ENCODE measurements at places on chromosomes 3 and 15. TPM values are rescaled to one million over a fixed set of nuclear protein-coding genes. Genes with fewer than 3 reads are reported as not detected.
A peak's percentile ranks its signal among the peaks of the same experiment; 100 is the strongest.

DNA sequence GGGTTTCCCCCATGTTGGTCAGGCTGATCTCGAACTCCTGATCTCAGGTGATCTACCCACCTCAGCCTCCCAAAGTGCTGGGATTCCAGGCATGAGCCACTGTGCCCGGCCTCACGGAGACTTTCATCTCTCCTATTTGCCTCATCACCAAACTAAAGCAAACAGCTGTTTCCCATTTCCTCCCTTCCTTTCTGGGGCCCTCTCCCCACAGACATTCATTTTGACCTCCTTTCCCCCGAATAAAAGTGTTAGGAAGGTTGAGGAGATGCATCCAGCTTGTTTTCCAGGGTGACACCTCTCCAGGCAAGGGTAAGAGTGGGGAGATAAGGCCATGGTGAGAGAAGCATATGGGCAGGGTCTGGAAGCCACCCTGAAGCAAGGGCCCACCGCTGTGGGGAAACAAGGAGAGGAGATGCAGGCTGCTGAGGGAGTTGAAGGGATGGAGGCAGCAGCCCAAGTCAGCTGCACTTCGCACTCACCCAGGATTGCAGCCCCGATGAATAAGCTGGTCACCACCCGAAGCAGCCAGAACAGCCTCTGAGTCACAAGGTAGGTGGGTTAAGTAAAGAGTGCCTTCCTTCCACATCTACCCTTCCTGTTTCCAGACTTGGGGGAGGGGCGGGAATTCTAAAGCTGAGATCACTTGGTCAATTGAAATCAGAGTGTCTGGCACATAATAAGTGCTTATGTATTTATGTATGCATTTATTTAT, 7.7 kb downstream of the DUOXA2 start:
- DNase-seq = no peak

- DNase-seq = no peak
Measured at GRCh38 chr3:140007911-140008869, 73.2 kb downstream of the CLSTN2 start.

DNA sequence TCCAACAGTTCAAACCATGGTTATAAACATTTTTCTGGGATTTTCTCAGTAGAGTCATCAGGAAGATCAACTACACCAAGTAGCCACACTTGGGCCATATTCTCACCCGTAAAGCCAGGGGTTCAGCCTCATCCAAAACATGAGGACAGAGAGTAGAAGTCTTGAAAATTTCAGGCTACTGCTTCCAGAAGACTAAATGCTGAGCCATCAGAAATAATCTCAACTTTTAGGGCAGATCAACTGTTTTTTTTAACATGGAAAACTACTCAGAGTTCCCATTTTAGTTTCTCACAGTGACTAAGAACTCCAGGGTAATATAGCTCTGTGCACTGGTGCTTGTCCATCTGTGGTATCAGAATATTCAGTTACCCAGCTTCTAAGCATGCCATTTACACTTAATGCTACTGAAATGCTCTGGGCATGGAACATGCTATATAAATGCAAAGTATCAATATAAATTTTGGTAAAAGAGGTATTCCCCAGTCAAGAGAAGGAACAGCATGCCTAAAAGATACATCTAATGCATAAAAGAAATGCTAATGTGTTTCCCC, 300.1 kb upstream of the LRRN1 start:
- DNase-seq = no peak

DNA sequence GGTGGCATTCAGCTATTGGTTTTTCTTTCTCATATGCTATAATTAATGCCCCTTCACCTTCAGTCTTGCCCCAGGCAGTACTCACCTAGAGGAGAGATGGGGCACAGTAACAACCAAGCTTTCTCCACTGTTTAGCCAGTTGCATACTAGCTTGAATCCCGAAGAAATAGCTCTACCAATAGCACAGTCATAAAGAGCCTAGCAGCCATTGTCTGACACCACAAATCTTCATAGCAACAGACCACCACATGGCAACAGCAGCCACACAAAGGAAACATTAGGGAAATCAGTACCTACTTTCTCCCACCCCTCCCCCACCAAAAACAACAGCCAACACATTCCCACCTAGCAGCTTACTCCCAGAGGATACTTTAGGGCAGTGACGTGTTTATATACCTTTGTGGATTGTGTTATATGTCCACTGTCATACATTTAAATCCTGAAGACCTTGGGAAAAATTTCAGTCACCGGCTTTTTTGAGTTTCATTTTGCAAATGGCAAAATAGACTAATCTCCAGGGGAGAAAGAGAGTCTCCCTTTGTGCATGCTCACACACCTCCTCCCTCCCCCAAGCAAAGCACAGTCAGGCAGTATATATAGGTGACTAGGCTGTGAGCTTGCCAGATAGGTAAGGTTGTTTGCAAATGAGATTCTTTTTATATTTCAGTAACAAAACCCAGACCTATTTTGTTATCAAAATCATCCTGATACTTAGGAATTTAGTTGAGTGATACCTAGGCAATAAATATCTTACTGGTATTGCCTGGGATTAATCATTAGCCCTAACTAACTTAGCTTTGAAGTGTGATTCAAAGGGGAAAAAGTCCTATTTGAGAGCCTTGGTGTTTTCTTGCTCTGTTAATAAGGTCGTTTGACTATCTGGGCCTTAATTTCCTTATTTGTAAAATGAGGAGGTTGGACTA, 140.6 kb downstream of the RBPMS2 start:
- peak; percentile 87 for DNase-seq

The SUCNR1 gene
- 6.5 TPM for polyA plus RNA-seq

The ZPLD1 gene
- polyA plus RNA-seq = 0.41 TPM

The MYLK gene
- polyA plus RNA-seq = 154 TPM

The ERC2 gene
- polyA plus RNA-seq = 3.7 TPM

The FBXO40 gene
- 0.03 TPM for polyA plus RNA-seq
